Endodermal cell (in vitro differentiated cells): ENCODE measurements at places on chromosomes 4 and X. TPM values are rescaled to one million over a fixed set of nuclear protein-coding genes. Genes with fewer than 3 reads are reported as not detected.

C4orf50 gene
- 1.2 and 1.6 TPM in 2 replicates for total RNA-seq

CHRNA9 gene
- total RNA-seq, result not detected in 3 replicates

CLTRN gene
- total RNA-seq, result 1.8 to 2.4 TPM (median 2.1 TPM) in 3 replicates

DNA sequence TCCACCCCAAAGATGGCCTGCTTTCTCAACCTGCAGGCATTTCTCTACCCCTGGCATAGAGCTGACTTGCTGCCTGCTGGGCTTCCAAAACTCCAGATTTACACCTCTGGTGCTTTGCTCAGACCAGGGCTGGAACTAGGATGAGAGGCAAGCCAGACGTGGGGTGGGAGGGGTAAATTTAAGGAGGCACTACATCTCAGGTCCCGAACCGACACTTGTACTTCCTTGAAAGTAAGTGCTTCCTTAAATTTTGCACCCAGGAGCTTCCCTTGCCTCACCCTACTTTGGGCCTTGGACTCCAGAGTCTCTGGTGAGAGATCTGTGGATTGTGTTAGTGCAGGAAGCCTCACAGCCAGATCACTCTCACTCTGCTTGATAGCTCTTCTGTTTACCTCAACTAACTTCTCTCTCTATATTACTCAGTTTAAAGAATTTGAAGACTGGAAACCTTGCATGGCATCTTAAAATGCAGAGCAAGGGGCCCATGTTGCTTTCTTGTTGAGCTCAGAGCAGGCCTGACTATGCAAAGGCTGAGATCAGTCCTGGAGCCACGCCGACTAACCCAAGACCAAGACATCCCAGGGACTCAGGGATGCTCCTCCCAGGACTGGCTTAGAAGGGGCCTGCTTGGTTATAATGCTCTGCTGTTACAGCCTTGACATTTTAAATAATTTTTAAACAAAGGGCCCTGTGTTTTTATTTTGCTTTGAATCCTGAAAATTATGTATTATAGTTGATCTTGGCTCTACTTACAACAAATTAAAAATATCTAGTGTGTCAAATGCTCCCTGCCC lies 145.0 kb upstream of the LEF1 start:
- no peak overlapping the region for H3K27ac ChIP-seq
- H3K4me3 ChIP-seq, result no peak overlapping the region
- DNase-seq, result peak; percentile 52
- H3K36me3 ChIP-seq, result no peaks in the 10 kb centered on the region

DNA sequence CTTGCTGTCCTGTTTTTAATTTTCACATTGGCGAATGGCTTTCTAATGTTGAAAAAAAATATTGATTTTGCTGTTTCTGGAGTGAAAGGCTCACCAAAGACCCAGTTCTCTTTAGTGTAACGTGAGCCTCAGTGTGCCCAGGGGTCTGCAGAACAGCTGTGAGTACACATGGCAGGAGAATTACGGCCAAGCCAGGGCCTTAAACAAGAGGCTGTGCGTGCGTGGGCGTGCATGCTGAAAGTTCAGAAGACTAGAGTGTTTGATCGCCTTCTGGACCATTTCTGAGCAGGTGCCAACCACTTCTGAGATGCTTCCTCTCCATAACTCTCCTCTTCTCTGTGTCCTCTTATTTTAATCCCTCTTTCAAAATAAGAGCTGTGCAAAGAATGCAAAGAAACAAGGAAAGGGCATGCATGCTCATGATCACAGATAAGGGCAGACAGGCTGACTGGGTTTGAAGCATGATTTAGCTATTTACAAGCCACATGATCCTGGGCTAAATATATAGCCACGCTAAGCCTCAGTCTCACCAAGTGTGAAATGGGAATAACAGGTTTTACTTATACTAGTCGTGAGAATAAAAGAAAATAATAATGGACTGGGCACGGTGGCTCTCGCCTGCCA lies 9.9 kb downstream of the PHEX start:
- no peak overlapping the region for H3K4me3 ChIP-seq

- no peaks in the 10 kb centered on the region for H3K27me3 ChIP-seq
- H3K4me1 ChIP-seq, result no peaks in the 10 kb centered on the region
- no peak overlapping the region for H3K4me3 ChIP-seq
- no peaks in the 10 kb centered on the region for H3K36me3 ChIP-seq
- DNase-seq, result no peak
These were observed 13.7 kb downstream of the ATP5ME start for GRCh38 chr4:660401-660800.

- no peak overlapping the region for H3K27ac ChIP-seq
- DNase-seq, result no peak
- H3K4me1 ChIP-seq, result no peaks in the 10 kb centered on the region
- H3K36me3 ChIP-seq, result no peaks in the 10 kb centered on the region
- no peaks in the 10 kb centered on the region for H3K27me3 ChIP-seq
These were observed 505.5 kb downstream of the ANKRD50 start for GRCh38 chr4:124206779-124207605.
